Lower lobe of right lung (tissue), 2 donors: ENCODE measurements at places on chromosomes 16 and 17.

DNA sequence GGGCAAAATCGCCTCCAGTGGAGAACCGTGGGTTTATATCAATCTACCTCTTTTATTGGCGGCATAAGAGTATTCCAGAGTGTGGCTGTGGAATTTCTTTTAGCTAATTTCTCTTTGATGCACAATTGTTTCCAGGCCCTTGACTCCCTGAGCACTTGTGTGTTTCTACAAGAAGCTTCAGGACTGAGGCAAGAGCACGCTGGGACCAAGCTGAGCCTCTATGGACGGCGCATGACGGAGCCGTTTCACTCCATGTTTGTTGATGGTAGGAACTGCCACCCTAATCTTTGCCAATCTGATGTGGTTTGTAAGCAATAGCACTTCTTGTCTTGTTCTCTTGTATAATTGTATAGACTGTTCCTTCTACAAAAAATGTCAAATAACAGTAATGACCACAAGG is 11.2 kb upstream of the ANKRD40CL start:
- DNase-seq, result no peak

DNA sequence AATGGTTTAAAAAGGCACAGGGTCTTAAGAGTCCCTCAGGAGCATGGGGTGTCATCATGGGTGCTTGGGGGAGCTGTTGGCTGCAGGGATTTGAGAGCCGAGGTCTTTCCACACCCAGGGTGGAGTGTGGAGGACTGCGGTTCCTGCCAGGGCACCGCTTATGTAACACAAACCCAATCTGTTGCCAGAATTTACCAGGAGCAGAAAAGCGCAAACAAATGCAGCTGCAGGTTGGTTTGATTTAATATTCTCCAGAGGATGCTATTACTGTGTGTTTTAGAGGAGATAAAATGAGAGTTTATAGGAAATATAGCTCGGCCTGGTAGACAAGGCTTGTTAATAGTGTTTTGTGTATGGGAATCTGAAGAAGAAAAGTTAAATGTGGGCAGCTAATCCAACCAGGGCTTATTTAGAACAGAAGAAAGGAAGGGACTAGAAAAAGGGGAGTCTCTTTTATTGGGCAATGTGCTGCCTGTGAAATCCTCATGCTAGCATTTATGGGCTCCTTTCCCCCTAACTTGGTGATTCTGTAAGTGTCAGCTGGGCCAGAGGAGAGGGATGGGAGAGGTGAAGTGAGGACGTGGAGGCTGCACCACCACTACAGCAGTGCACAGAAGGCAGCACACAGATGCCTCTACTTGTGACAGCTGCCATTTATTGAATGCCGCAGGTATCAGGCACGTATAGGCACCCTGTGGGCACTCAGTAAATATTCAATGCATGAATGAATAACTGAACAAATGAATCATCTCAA is 174.7 kb downstream of the KATNIP start:
- DNase-seq, result no peak

- DNase-seq, result peak; percentile 93
Measured at GRCh38 chr17:58351831-58352595, at the start of gene SUPT4H1. Gene SUPT4H1 (minus strand): TSS chr17:58352201. CDS start chr17:58352135, 66 bp downstream.

DNA sequence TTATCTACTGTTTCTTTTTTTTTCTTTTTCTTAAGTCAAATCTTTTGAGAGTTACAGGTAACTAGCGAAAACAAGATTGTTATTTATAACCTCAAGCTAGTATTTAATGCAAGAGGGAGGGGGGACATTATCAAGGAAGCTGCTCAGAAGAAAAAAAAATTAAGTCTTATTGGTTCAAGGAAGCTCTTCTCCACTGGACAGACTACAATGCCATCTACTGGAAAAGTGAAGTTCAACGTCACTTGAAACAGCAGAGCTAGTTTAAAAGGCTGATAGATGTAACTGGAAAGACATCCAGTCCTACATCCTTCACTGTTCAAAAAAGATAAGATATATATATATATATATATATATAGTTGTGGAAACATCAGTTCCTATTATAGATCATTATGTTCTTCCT is 418.0 kb upstream of the PSMD7 start:
- DNase-seq, result no peak

DNA sequence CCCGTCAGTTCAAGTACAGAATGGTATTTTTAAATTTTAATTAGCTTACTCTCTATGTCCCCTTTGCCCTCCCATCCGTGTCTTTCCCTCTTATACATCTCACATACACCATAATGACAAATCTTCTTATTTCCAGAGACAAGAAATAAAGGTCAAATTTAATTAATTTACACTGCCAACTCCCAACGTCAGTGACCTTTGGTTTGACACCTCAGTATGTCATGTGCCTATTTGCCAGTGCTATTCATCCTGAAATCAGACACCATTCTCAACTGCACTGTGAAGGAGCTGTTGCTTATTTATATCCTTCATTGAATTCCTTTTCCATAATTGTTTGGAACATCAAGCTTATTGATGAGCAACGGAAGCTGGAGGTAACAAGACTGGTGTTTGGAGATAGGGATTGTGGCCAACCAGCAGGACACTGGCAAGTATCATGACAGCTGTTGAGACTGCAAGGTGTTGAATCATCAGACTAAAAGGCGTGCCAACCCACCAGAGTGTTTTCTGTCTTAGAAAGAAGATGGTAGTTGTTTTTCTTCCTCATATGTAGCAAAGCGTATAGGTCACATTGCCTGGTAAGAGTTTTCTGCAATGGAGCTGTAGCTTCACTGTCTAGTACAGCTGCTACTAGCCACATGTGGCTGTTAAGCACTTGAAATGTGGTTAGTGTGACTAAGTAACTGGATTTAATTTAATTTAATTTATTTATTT is 12.5 kb downstream of the CALCOCO2 start:
- no peak for DNase-seq

DNA sequence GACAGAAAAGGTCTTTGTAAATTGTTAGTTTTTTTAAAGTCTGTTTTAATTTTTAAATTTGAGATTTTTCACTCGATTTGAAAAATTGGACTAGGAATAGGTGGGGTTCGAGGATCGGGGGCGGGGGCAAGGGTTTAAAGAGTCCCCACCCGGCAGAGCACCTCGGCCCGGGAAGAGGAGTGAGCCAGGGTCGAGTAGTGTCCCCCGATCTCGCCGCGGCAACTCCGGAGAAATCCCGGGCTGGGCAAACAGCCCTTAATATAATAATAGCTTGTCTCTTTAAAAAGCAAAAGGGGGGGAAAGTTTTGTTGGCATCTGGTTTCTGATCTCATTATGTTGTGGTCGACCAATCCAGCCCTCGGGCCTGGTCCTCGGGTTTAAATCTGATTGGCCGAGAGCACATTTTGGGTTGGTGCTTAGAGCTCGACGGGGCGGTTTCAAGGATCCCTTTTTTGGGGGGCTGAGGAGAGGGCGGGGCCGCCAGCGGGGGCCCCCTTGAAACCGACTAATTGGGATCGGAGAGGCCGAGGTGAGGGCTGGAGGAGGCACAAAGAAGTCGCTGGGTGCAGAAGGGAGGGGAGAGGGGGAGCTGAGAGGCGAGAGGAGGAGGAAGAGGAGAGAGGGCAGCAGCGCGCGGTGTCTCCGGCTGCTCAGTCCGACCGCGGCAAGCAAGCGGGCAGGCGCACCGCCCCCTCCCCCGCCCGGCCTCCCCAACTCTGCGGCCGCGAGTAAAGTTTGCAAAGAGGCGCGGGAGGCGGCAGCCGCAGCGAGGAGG is at the start of gene FZD2:
FZD2 (plus strand) TSS at position 653 of the 775 bp plus-strand sequence. CDS start 205 bp downstream, outside the sequence.
- peak; percentile 84 for DNase-seq

DNA sequence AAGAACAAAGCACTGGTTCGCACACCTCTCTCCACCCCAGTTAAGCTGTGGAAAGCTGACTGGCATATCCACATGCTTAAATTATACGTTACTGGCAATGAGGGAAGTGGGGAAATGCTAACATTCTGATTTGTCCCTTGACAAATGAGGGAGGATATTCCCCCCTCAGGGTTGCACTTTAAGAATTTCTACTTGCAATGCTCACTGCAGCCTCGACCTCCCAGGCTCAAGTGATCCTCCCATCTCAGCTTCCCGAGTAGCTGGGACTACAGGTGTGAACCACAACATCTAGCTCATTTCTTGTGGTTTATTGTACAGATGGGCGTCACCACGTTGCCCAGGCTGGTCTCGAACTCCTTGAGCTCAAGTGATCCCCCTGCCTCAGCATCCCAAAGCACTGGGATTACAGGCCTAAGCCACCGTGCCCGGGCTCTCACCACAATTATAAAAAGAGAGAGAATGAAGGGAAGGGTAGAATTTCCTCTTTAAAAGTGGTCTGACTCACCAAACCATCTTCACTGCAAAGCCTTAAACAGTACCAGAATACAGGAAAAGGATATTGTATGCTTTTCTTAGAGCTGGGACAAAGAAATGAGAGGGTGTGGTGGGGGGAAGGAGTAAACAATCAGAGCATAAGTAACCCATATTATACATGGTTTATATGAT is 38.9 kb downstream of the KANSL1 start:
- no peak for DNase-seq

DNA sequence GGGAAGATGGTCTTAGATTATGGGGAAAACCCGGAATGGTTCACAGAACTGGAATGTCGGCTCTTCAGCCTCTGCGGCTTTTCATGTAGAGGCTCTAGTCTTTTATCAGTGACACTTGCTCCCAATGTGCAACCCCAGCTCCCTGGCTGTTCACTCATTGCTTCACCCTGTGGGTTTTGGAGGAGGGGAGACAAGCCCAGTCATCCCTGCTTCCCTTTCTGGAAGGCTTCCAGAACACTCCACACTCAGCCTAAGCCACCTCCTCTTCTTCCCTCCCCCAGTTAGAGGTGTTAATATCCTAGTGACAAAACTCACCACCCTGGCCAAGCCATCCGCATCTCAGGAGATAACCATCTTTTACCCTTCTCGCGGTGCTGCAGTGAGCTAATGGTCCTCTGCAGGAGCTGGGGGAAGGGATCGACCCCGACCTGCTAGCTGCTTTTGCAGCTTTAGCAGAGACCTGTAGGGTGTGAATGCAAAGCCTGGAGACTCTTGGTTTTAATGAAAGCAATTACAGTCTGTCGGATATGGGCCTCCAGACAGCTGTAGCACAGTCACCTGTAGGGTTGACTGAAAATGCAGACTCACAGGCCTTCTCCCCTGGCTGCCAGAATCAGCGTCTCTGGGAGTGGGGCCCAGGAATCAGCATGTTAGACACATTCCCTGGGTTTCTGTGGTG is 24.3 kb upstream of the LASP1NB start:
- no peak for DNase-seq

- DNase-seq, result no peak
Measured at GRCh38 chr16:12674524-12674923, 129.2 kb downstream of the CPPED1 start.

- DNase-seq, result no peak
Measured at GRCh38 chr16:51355195-51355594, 204.1 kb upstream of the SALL1 start.

- DNase-seq, result peak; percentile 81
Measured at GRCh38 chr16:67673712-67674580, 7.3 kb downstream of the C16orf86 start.

GRCh38 chr16:62741692-62742091 is 705.5 kb upstream of the CDH8 start:
- DNase-seq, result no peak

- no peak for DNase-seq
Measured at GRCh38 chr16:58389724-58390123, 2.5 kb upstream of the GINS3 start.

- no peak for DNase-seq
Measured at GRCh38 chr16:86635176-86635876, 57.0 kb downstream of the FOXL1 start.

DNA sequence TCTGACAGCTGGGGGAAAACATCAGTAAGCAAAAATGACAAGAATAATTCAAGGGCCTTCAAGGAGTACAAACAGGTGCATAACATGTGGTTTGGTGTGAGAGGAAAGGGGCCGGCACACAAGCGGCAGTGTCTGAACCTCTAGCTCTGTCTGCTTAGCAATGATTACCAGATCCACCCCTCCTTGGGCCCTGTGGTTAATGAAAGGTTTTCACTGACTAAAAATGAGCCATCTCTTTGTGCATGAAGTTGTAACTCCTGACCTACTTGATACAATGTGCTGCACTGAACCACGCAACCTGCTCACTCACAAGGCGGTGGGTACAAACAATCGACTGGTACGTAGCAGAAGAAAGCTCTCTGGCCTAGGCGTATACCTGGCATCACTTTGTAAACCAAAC is 15.1 kb downstream of the FAM117A start:
- no peak for DNase-seq

DNA sequence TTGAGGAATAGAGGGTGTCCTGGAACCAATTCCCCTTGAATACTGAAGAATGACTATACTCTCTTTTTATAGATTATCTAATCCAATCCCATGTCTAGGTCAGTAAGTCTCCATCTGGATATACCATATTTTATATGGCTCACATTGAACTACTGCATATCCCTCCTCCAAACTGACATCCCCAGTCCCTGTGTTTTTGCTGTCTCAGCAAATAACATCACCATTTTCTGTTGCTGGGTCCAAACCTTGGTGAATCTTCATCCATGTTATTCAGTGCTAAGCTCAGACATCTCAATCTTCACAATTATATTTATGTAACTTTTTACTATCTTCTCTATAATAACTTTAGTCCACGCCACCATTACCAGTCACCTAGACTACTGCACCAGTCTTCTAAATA is 269.6 kb upstream of the CNTNAP4 start:
- no peak for DNase-seq

- no peak for DNase-seq
Measured at GRCh38 chr17:41724476-41725050, 9.9 kb downstream of the HAP1 start.

GRCh38 chr17:15341966-15342365 is 569 bp upstream of the TEKT3 start:
- no peak for DNase-seq

GRCh38 chr16:3029491-3030221 is 5.8 kb downstream of the THOC6 start:
- DNase-seq, result no peak

DNA sequence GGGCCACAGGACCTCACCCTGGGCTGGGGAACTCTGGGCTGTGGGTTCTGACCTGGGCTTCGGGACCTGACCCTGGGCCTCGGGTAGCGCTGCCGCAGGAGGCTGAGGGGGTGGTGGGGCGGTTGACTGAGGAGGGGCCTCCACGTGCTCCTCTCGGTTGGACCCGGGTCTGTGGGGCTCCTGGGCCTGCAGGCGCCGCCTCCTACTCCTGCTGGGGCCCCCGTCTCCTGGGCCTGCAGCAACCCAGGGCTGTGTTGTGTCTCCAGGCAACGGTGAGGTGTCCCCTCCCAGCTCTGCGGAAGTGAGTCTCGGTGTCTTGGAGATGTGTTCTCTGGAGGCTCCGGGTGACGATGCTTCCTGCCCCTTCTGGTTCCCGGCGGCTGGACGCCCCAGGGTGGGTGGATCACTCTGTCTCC is 41.5 kb upstream of the GNG13 start:
- no peak for DNase-seq

GRCh38 chr16:68737046-68737729 is at the start of gene CDH1:
Gene CDH1 (plus strand): TSS chr16:68737292. CDS start chr16:68737416, 124 bp downstream.
- DNase-seq, result peak; percentile 94

- DNase-seq, result no peak
Measured at GRCh38 chr16:83779886-83780285, 27.9 kb upstream of the HSBP1 start.

- no peak for DNase-seq
Measured at GRCh38 chr16:73092236-73092781, 44.4 kb upstream of the ZFHX3 start.

DNA sequence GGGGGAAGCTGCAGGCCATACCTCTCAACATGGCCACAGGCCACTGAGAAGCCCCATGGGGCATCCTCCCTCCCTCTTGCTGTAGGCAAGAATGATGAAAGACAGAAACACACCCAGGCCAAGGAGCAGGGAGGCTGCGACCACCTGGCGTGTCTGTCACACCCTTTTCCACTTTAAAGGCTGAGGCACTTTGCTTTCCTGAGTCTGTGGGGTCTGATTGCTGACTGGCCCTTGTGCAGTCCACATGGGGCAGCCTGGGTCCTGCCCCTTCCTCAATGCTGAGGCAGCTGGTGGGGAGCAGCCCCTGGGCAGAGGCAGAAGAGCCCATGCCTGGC is 8.7 kb downstream of the TMEM204 start:
- no peak for DNase-seq
